Right hindlimb (tissue), 1 donor: ENCODE measurements at places on chromosomes 12 and 14.

DNA sequence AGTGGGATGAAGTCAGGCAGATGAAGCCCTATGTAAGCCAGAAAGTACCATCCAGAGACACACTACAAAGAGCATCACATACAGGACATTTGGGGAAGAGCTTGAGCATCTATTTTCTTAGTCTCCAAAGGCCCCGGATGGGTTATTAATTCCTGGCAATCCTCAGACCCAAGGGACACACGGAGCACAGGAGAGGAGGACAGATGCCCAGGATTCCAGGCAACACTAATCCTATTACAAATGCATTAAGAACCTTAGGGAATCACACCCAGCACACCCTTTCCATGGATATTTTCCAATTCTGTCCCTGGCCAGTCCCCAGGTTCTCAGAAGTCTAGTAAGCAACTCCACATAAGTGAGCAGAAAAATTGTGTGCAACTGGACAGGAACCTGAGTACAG, 65.9 kb downstream of the CMKLR1 start:
- DNase-seq: no peak

- no peak for DNase-seq
These were observed 378.4 kb downstream of the CCDC91 start for GRCh38 chr12:28568704-28569103.

DNA sequence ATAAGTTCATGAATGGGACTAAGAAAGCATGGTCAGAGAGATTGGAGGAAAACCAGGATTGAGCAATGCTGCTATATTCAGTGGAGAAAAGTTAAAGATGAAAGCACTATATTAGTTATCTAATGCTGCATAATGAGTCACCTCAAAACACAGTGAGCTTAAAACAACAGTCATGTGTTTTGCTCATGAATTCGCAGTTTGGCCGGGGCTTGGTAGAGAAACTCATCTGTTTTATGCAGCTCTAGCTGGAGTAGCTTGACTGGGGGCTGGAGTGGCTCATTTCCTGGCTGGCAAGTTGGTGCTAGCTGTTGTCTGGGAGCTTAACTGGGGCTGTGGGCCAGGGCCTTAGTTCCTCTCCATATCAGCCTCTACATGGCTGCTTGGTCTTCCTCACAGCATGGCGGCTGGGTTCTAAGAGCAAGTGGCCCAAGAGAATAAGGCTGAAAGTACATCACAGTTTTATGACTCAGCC, 90.1 kb downstream of the ADCK1 start:
- no peak for DNase-seq

DNA sequence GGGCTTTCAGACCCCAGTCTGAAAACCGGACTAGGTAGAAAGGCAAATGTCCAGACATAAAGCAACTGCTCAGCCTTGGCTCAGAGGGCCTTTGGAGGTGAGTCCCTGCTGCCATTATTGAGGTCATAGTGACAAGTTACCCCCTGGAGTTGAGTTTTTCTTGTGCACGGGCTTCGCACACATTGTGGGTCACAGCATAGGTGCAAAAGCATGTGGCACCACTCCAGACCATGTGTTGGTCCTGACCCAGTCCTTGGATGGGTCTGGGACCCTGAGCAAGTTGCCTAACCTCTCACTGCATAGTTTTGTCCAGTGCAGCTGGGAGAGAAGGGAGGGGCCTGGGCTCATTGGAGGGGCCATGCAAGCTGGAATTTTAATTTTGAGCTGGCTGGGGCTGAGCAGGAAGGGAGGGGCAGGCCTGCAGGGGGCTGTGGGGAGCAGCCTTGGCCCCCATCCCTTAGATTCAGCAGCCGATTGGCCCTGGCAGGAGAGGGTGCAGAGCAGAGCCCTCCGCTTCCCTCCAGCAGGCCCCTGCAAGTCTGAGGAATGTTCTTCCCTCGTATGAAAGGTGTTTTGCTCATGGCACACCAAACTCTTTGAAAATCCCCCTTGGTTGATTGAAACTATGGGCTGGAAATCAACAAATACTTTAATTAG, 4.2 kb upstream of the KRT5 start:
- peak; percentile 52 for DNase-seq

GRCh38 chr14:104694475-104694950, 5.1 kb downstream of the INF2 start:
- DNase-seq: no peak

DNA sequence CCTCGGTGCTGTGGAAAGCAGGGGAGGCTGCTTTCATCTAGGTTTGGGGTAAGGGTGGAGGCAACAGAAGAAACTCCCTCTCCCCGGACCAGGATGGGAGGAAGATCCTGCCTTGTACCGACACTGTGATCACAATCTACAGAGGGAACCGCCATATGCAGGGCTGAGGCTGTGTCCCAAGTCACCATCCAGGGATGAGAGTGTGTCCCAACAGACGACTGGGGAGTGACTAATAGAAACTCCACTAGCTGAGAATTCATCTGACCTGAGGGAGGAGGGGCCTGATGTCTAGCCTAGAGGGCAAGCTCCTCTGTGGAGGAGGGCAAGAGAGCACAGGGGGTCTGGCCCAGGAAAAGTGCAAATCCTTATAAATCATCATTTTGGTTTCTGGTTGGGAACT, 172.4 kb downstream of the CALM1 start:
- no peak for DNase-seq

- no peak for DNase-seq
These were observed 32.9 kb upstream of the ZFP36L1 start for GRCh38 chr14:68825729-68826128.

DNA sequence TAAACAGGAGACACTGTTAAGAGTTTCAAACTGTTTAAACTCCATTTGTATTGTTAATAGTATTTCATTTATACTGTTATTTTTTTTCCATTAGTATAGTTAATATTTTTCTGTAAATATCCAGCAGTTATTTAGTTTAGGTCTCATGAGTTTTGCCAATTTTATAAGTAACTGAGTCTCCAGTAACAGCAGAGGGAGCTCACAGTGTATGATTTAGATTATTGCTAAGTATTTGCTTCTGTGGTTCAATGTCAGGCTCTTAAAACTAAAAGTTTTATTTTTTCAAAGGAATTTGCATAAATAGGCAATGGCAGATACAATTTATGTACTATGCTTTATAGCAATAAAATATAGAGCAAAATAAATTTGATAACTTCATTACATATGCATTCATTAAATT, 209.7 kb downstream of the ATXN7L3B start:
- no peak for DNase-seq
